Left lung (tissue), 14 donors: ENCODE measurements at places on chromosomes 7 and 10. TPM values are rescaled to one million over a fixed set of nuclear protein-coding genes. Genes with fewer than 3 reads are reported as not detected.

Gene SPDYE8
- 0.88 TPM for polyA plus RNA-seq

Gene CPA4
- 0.58 TPM for polyA plus RNA-seq

GRCh38 chr7:140981951-140982350 is 32.8 kb downstream of the MRPS33 start:
- DNase-seq: no peak

GRCh38 chr10:7666253-7667023 is at the start of gene ITIH5:
Gene ITIH5, minus strand, starts transcription at chr10:7666966. Its CDS starts 74 bp downstream, at chr10:7666892.
- DNase-seq: no peak

- DNase-seq: no peak
Observed at GRCh38 chr10:117133273-117134055, 4.6 kb downstream of the VAX1 start.

DNA sequence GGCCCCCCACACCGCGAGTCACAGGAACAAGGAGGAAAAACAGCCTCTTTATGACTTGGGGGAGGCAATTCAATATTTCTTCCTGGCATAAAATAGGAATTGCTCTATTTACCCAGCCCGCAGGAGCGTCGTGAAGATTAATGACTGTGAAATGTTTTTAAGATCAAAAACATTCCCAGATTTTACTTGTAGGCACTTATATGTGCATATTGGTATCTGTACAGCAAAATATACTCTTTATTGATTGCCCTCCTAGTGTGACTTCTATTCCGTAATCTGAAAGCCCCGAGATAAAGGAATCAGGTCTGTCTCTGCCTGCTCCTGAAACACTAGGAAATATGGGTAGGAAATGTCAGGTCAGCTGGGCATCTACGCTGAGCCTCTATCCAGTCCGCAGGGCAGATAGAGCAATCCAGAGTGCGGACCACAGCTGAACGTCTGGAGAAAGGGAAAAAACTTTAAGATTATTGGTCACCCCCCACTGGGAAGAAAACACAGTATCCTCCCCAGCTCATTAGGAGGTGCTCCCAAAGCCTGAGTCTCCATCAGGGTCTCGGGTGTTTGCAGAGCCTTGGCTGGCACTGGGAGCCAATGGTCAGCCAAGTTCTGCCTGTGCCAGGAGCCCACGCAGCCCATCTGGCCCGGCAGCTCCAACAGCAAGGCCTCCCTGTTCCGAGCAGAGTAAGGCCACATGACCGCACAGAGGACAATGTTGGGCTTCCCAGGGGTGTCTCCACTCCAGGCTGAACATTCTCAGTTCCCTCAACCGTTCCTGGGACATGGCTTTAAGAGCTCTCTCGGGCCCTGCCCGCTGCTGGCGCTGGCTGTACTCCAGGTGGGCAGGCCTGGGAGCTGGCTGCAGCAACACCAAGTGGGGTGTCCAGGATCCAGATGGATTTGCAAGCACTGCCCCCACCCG is 7.7 kb downstream of the CTBP2 start:
- DNase-seq: peak; percentile 87

DNA sequence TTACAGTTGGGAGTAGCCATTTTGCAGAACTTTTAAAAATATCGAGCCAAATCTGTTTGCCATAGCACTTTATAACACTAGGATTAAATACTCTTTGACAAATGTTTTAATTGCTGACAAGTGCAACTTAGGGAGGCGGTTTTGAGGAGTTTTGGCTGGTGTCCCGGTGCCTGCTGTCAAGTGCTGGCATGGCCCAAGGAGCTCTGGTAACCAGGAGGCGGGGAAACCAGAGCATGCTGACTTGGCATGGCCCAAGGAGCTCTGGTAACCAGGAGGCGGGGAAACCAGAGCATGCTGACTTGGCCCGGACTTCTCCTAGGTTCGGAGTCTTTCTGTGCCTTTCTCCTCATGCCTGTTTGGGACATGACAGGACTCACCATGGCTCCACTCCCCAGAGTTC is 30.8 kb upstream of the ZNF32 start:
- DNase-seq: peak; percentile 84
